T-cell (primary cell): ENCODE measurements at places on chromosomes 3 and 15. TPM values are rescaled to one million over a fixed set of nuclear protein-coding genes. Genes with fewer than 3 reads are reported as not detected.

- H3K36me3 ChIP-seq: no peaks in the 10 kb centered on the region
- no peak overlapping the region for H3K27ac ChIP-seq
- H3K4me1 ChIP-seq: no peaks in the 10 kb centered on the region
- no peak for DNase-seq
- H3K4me3 ChIP-seq: no peak overlapping the region
These were observed 131.4 kb upstream of the EIF1B start for GRCh38 chr3:40178012-40178594.

- no peak overlapping the region for H3K4me3 ChIP-seq
- H3K4me1 ChIP-seq: no peaks in the 10 kb centered on the region
- H3K27ac ChIP-seq: no peak overlapping the region
- no peak for DNase-seq
These were observed 175.6 kb downstream of the SMAD6 start for GRCh38 chr15:66877477-66878271.

GRCh38 chr15:101250873-101251829 lies 697 bp downstream of the CHSY1 start:
- DNase-seq: no peak
- no peak overlapping the region for H3K27ac ChIP-seq
- H3K36me3 ChIP-seq: no peaks in the 10 kb centered on the region
- H3K27me3 ChIP-seq: no peaks in the 10 kb centered on the region
- peak overlapping the region; percentile 62 for H3K4me3 ChIP-seq

- H3K36me3 ChIP-seq: no peaks in the 10 kb centered on the region
- no peak overlapping the region for H3K4me3 ChIP-seq
- H3K27ac ChIP-seq: no peak overlapping the region
- no peaks in the 10 kb centered on the region for H3K27me3 ChIP-seq
- H3K4me1 ChIP-seq: no peaks in the 10 kb centered on the region
These were observed 398.0 kb downstream of the OTOL1 start for GRCh38 chr3:161894657-161895056.

- H3K4me1 ChIP-seq: peaks cover 91% of the 10 kb centered on the region
- no peaks in the 10 kb centered on the region for H3K27me3 ChIP-seq
- peak overlapping the region; percentile 2 for H3K4me3 ChIP-seq
- peaks cover 3% of the 10 kb centered on the region for H3K36me3 ChIP-seq
These were observed 10.7 kb downstream of the TGFBR2 start for GRCh38 chr3:30617069-30617468.

CD200R1 gene
- total RNA-seq: 20.4 TPM

SLC22A13 gene
- total RNA-seq: 0.79 TPM

- no peak for DNase-seq
- H3K4me3 ChIP-seq: no peak overlapping the region
- peaks cover 53% of the 10 kb centered on the region for H3K27me3 ChIP-seq
- H3K36me3 ChIP-seq: no peaks in the 10 kb centered on the region
- no peak overlapping the region for H3K27ac ChIP-seq
- H3K4me1 ChIP-seq: peaks cover 4% of the 10 kb centered on the region
These were observed 87.1 kb downstream of the WNT7A start for GRCh38 chr3:13792512-13793371.

GPR149 gene
- not detected for total RNA-seq

TMCO5A gene
- total RNA-seq: not detected

LSG1 gene
- total RNA-seq: 83.5 TPM

DNA sequence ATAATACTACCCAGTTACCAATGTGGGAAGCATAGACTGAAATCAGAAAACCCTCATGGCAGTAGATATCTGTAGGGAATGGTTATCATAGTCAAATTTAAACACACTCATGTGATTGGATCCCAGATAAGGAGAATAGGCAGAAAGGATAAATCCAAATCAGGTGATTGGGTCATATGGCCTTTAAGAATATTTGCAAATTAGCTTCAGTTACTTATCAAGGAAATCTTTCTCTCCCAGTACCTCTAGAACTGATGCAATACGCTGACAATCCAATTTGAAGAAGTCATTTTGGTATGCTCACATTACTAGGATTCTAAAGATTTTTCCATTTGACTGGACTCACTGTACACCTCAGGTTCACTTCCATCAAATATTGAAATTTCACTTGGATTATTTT lies 87.7 kb upstream of the MNS1 start:
- H3K4me1 ChIP-seq: no peaks in the 10 kb centered on the region
- H3K4me3 ChIP-seq: no peak overlapping the region
- no peaks in the 10 kb centered on the region for H3K27me3 ChIP-seq

ADAMTS7 gene
- 2.3 TPM for total RNA-seq

DNA sequence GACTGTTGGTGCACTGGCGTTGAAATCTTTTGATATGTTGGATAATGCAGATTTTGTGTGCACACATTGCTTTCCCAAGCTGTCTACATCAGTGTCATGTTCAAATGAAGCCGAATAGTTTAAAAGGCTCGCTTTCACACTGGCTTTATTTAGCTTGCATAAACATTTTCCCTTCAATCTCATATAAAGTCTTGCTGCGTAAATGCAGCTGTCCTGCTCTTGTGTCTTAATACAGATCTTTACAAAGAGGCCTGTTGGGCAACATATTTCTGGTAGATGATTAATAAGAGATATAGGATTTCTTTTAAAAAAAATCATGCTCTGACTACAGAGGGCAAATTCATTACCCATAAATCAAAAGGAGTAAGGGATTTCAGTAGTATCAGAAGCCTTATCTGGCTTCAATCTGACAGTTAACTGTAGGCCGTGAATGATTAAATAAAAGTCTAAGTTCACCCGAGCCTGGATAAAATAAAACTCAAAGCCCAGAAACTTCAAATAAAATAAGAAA lies 937.2 kb downstream of the FHIT start:
- DNase-seq: no peak
- H3K36me3 ChIP-seq: no peaks in the 10 kb centered on the region
- no peaks in the 10 kb centered on the region for H3K27me3 ChIP-seq
- no peaks in the 10 kb centered on the region for H3K4me1 ChIP-seq
- H3K4me3 ChIP-seq: no peak overlapping the region

- H3K27me3 ChIP-seq: peaks cover 6% of the 10 kb centered on the region
- no peak overlapping the region for H3K4me3 ChIP-seq
- no peak for DNase-seq
- no peaks in the 10 kb centered on the region for H3K4me1 ChIP-seq
These were observed 403.3 kb upstream of the THBS1 start for GRCh38 chr15:39177561-39177960.

ADIPOQ gene
- not detected for total RNA-seq

GRCh38 chr15:76432604-76433003 lies 96.0 kb downstream of the ISL2 start:
- no peak for DNase-seq
- H3K27me3 ChIP-seq: no peaks in the 10 kb centered on the region
- H3K27ac ChIP-seq: no peak overlapping the region
- no peak overlapping the region for H3K4me3 ChIP-seq

FBXO40 gene
- total RNA-seq: not detected

DNA sequence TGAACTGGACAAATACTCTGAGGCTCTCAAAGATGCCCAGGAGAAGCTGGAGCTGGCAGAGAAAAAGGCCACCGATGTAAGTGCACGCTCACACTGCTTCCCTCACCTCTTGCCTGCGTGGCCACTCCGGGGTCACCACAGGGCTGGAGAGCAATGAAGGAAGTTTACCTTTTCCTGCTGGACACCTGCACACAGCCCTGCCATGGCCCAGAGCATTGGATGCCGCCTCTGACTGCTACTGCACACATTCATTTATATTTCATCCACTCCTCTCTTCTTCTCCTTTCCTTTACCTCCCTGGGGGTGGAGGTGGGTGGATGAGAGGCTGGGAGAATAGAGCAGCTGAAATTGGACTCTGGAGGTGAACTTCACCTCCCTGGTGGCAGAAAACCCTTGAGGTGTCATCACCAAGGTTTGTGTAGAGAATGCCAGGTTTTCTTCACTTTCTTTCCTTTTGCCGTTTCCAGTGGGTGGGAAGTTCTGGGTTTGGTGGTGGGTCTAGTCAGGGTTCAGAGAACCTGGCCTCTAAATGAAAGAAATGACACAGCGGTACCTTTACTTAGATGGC lies 1.6 kb downstream of the TPM1 start:
- peaks cover 36% of the 10 kb centered on the region for H3K4me1 ChIP-seq
- H3K27me3 ChIP-seq: peaks cover 8% of the 10 kb centered on the region
- H3K27ac ChIP-seq: no peak overlapping the region
- H3K36me3 ChIP-seq: no peaks in the 10 kb centered on the region
